ENCODE measurements at places on chromosomes 3 and 15.

DNA sequence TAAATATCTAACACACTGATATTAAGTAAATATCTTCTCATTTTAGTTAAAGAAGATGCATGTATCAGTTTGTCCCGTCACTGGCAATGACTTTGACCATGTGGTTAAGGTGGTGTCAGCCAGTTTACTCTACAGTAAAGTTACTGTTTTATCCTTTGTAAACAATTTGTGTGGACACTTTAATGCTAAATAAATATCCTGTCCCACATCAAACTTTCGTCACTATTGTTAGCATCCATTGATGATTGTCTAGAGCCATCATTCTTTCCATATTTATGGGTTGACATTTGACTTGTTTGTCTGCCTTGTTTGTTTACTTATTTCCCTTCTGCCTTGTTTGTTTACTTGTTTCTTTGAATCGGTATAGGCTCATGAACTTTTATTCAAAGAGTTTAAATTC lies 11.0 kb upstream of the GPD1L start:
- DNase-seq: no peak

- no peak for DNase-seq
Observed at GRCh38 chr15:49877873-49878521, 241.0 kb downstream of the ATP8B4 start.

GRCh38 chr3:158773166-158773565 lies 28.7 kb upstream of the MFSD1 start:
- no peak for DNase-seq

GRCh38 chr15:100252779-100253417 lies 88.9 kb downstream of the ADAMTS17 start:
- no peak for DNase-seq

GRCh38 chr3:183369117-183369516 lies 59.3 kb downstream of the MCF2L2 start:
- no peak for DNase-seq

DNA sequence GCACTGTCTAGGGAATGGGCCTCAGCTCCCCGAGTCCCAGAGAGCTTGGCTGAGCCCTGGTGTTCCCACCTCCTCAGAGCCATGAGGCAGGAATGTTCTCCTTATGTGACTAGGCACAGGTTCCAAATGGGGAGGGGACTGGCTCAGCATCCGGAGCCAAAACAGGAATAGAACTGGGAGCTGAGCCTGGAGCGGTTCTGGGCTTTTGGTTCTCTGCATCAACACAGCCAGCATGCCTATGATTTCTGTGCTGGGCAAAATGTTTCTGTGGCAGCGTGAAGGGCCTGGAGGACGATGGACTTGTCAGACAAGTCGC lies at the start of gene FAM131A:
FAM131A (plus strand) TSS at position 202 of the 316 bp plus-strand sequence; CDS start at position 233, 31 bp downstream.
- no peak for DNase-seq

GRCh38 chr3:27354161-27354560 lies 15.0 kb downstream of the NEK10 start:
- no peak for DNase-seq

GRCh38 chr3:29668728-29669127 lies 387.9 kb downstream of the RBMS3 start:
- DNase-seq: no peak

GRCh38 chr3:32246079-32246675 lies 7.7 kb downstream of the CMTM8 start:
- DNase-seq: no peak

DNA sequence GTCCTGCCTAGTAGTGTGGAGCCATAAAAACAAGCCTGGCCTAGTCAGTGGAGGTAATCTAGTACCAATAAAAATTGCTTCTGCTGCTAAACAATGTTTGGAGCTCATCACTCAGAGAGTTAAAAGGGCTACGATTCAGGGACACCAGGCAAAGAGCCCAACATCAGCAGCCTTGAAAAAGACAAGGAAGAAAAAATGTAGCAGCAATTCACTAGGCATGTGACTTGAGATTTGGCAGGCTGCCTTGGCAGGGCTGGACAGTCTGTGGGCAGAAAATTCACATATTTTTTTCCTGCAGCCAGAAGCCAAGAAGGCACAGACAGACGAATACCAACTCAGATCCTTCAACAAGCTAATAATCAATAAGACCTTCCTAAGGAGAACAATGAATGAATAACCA lies 47.2 kb downstream of the IGSF11 start:
- no peak for DNase-seq

- DNase-seq: no peak
Observed at GRCh38 chr15:73936181-73936580, 9.9 kb downstream of the LOXL1 start.

- no peak for DNase-seq
Observed at GRCh38 chr15:68191555-68191954, 13.6 kb downstream of the CALML4 start.

- no peak for DNase-seq
Observed at GRCh38 chr3:58180940-58181587, 29.7 kb downstream of the DNASE1L3 start.

GRCh38 chr3:43619588-43619987 lies 2.2 kb downstream of the ANO10 start:
- no peak for DNase-seq

DNA sequence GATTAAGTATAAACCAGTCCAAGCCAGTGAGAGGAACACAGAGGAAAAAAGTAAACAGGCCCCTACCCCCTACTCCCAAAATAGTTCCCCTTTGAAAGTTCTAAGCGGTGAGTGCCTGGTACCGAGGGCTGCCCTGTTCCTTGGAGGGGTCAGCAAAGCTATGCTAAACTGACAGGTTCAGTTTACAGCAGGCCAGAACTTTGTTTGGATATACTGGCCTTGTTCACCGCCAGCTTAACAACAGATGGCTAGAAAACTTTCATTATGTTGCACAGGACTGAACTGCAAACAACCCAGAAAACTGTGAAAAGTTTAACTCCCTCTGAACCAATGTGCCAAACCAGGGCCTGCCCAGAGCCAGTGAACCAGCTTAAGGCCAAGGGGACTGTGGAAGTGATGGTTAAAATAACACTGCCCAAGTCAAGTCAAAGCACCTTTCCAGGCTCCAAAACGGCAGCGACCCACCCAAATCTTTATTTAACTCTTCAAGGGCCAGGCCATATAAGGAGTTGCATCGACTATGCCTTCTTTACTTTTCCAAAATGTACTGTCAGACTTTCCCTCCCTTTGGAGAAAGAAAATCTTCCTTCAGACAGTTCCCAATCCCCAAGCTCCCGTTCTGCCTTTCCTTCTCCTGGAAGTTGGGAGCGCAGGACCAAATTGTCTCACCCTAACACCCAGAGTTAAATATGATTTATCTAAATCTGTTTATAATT lies 448.0 kb downstream of the FOXP1 start:
- DNase-seq: no peak

DNA sequence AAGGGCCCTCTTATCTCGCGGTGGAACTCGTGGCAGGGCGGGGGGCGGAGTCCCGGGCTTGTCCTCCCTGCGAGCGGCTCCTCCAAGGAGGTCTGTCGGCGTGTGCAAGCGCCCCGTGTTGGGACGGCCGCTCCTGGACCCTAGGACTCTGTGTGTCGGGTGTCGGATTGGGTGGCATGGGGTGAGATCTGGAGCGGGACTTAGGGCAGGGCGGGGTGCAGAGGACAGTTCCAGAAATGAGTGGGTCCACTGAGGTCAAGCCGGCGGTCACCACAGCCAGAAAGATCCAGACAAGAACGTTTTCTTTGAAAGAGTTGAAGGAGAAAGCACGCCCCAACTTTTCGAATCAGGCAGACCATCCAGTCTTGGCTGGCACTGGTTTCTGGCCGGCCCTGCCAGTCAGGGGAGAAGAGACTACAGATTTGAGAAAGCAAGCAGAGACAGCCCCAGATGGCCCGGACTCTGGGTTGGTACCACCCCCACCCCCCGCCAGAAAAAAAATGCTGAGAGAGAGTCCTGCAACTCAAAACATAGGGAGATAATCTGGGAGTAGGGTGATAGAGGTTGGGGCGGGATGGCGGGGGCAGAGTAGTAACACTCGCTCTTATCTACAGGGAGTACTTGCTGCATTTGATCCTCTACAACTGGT lies 784 bp upstream of the CISH start:
- DNase-seq: peak; percentile 11

DNA sequence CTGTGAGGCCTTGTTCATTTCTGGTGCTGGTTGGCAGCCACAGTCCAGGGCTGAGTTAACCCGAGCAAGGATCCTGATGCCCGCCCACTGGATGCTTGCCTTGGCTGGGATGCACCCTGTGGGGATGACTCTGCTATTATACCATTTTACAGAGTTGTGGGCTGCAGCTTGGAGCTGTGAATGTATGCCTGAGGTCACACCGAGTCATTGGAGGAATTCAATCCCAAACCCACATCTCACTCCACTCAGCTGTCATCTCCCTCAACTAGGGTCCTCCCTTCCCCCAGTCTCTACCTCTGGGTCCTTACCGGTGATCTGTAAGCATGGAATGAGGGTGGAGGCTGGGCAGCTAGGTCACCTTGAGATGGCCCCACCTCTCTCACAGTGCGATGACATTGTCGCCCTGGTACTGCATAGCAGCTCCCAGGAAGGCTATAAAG lies 22.1 kb downstream of the MAPKAPK3 start:
- DNase-seq: no peak

DNA sequence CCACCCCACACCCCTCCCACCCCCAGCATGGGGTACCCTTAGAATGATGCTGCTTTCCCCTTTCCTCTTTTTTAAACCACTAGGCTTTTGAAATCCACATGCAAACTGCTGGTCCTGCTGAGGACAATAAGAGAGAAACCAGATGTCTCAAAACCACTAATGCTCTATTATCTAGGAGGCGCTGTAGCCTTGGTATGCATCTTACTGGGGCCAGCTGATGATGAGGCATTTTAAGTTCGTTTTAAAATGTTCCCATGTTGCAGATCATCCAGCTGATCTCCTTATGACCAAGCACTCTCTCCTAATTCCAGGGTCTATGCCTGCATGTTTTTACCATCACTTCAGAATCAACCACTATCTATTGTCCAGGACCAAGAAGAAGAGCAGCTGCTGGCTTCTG lies 1.3 kb downstream of the NME9 start:
- no peak for DNase-seq

GRCh38 chr3:12986986-12987385 lies 86.2 kb downstream of the IQSEC1 start:
- DNase-seq: no peak

All from stimulated activated CD4-positive, alpha-beta T cell treated with anti-CD3 and anti-CD28 coated beads, Interleukin-15, amount 100 ng/mL, for 1 hour (primary cell).